ENCODE measurements at places on chromosomes 5 and 9.

DNA sequence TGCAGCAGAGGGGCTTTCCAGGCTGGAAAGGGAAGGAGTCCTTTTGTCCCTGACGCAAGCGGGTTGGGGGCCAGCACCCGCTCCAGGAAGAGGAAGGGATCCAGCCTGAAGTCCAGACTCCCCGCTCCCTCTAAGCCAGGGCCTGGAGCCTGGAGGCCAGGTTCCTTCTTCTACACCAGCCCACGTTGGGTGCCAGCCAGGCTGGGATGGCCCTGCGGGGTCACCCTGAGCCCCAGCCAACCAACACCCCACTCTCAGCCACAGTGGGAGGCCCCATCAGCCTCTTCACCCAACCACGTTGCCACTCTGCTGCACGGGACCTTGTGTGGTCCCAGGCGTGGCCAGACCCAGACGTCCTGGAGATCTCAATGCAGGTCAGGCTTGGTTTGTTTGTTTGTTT lies 970 bp upstream of the FUT7 start:
- DNase-seq = no peak

GRCh38 chr5:116892993-116893392 lies 318.4 kb upstream of the SEMA6A start:
- no peak for DNase-seq

DNA sequence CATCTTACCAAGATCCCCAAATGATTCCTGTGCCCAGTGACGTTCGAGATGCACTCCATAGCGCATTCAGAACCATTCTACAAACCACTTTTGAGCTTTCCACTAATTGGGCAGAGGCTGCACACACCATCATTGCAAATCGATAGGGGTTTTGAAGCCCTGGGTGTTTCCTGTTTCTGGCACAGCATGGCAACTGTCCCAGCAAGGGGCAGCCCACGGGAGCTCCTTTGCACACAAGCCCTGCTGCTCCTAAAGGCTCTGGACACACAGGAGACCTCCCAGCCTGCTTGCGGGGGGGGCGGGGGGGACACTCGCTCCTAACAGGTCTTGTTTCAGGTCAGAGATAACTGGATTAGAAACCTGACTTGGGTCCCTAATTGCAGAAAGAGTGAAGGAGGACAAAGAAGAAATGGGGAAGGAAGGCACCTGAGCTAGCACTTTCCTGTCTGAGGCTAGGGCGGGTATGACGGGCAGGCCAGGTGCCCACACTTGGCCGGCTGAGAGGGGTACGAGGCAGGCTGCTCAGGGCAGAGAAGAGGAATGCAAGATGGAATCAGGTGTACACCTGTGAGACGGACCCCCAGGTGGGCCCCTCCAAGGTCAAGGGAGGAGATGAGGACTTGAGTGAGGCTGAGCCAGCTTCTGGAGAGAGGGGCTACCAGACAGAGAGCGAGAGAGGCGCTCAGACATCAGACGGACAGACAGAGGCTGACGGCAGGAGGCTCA lies 820 bp downstream of the FBP1 start:
- no peak for DNase-seq

DNA sequence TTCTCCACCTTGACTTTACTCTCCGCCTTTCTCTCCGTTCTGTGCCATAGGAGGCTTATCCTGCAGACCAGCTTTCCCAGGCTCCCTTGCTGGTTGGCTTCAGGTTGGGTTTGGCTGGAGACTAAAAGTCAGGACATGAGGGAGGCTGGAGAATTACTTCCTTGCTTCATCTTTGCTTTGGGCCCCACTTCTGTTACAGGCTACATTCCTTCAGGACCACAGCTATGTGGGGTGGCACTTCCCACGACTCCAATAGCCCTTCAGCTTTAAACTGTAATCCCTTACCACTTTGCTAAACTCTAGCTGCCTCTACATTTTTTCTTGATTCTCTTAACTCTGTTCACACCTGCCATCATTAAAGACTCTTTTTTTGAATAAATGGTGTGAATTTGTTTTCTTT lies 186.7 kb upstream of the NR4A3 start:
- DNase-seq = no peak

DNA sequence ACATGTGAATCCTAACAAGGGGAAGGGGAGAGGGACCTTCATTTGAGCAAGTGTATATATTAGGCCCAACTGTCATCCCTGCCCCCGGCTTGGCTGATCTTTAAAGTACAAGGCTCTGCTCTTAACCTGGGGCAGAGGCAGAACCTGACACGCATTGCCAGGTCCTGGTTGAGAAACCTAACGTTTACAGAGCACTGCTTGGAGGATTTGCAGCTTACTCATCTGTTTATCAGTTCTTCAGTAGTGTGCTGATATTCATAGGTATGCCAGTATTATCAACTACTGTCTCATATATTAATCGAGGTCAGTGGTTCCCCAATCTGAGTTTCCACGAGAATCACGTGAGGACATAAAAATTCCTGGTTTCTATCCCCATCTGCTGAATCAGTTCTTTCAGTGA lies 50.4 kb downstream of the ACO1 start:
- DNase-seq = no peak

DNA sequence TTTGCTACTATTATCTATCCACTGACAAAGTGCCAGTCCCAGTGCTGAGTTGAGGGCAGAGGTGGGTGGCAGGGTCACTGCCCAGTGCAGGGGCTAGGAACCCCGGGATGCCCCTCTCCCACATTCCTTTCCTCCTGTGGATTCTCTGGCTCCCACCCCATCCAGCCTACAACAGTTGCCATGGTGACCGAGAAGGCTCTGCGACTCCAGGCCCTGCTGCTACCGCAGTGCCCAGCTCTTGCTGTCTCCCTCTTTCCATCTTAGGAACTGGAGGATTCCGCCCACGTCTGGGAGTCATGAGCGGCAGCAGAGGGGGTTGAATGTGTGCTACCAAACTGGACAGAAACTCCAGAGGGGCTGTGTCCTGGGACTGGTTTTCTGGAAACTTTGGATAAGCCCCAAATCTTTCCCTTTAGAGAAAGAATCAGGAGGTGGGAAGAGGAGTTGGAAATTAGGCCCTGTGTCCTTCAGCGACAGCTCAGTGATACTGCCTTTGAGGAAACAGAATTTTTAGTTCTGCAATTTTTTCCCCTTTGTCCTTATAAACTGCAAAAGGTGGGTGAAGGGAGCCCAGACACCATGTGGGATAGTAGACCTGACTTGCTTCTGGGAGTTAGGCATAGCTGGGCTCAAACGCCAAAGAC lies 20.7 kb upstream of the C5orf47 start:
- DNase-seq = no peak

- DNase-seq = no peak
These were observed 92.1 kb downstream of the HCN1 start for GRCh38 chr5:45604092-45604491.

GRCh38 chr9:83521411-83521810 lies 16.8 kb downstream of the FRMD3 start:
- DNase-seq = no peak

GRCh38 chr5:156295431-156295830 lies 31.5 kb upstream of the SGCD start:
- no peak for DNase-seq

DNA sequence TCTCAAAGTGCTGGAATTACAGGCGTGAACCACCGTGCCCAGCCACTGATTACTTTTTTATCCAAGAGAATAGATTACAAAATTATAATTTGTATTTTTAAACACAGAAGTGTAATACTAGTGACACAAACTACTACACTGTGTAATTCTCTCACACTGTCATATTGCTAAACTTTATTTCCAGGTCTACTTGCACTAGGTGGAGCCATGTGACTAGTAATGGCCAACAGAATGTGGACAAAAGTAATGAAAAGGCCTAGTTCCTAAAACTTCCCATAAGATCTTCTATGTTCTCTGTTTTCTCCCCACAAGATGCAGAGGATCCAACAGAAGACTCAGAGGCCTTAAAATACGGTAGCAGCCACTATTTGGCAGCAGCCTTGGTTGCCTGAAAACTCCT lies 27.3 kb downstream of the NADK2 start:
- DNase-seq = no peak

GRCh38 chr9:84371737-84372136 lies 31.2 kb upstream of the SLC28A3 start:
- peak; percentile 77 for DNase-seq

GRCh38 chr5:149044453-149045088 lies 18.3 kb downstream of the SH3TC2 start:
- no peak for DNase-seq

DNA sequence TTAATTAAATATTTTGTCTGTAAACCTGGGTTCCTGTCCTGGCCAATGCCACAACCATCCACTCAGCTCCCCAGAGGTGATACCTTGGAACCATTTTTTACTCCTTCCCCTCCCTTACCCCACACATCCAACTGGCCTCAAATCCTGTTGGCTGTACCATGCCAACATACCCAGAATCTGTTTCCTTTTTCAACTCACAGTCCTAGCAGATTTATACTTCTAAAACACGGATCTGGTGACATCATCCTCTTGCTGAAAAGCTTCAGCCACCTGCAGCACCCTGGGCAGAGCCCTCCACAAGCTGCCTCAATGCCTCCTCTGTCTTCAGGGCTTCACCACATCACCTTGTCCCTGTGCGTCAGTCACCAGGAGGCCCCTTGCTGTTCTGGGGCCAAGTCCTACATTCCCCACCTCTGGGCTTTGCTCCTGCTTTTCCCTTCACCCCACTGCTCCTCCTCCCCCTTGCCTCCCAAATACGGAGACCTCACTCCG lies 14.9 kb downstream of the SEMA6A start:
- no peak for DNase-seq

GRCh38 chr5:134824681-134825080 lies 21.1 kb upstream of the C5orf24 start:
- no peak for DNase-seq

DNA sequence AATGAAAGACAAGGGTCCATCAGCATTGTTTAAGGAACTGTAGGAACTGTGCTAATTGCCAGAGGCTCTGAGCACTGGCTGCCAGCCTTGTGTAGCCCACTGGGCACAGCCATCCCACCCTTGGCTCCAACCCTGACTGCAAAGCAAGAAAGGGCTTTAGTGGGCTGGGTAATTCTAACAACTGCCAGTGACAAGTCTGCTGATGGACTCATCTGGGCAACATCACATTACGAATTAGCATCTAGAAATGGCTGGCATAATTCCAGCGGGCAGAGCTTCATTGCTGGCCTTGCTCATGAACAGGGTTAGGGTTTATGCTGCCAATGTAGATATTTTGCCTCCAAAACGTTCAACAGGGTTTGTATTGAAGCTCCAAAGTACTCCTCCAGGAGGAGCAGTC lies 326.9 kb downstream of the ARHGEF28 start:
- DNase-seq = no peak

- no peak for DNase-seq
These were observed 29.0 kb downstream of the PDE6A start for GRCh38 chr5:149915392-149916260.

- no peak for DNase-seq
These were observed 836.2 kb downstream of the DNAH5 start for GRCh38 chr5:13108265-13108664.

- DNase-seq = no peak
These were observed 135.2 kb upstream of the HMHB1 start for GRCh38 chr5:143676802-143677201.

- peak; percentile 71 for DNase-seq
These were observed 60.7 kb upstream of the ANGPTL2 start for GRCh38 chr9:127182901-127183746.

GRCh38 chr5:179241175-179241574 lies 104.1 kb downstream of the ADAMTS2 start:
- no peak for DNase-seq

DNA sequence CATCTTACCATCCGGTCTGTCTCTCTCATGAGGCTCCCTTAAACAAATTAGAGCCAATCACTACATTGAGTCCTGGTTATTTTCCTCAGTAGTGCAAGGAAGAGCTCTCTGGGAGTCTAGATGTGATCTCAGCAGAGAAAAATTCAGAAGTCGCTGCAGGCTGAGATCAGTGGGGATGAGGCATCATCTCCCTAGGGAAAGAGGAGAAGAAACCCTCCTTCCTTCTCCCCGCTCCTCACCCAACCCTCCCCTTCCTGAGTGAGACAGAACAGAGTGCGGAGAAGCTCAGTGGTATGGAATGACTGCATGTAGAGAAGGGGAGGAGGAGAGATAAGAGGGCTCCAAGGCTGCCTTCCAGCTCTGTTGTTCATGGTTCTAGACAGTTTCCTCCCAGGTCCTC lies 80.5 kb downstream of the PAPPA start:
- no peak for DNase-seq

DNA sequence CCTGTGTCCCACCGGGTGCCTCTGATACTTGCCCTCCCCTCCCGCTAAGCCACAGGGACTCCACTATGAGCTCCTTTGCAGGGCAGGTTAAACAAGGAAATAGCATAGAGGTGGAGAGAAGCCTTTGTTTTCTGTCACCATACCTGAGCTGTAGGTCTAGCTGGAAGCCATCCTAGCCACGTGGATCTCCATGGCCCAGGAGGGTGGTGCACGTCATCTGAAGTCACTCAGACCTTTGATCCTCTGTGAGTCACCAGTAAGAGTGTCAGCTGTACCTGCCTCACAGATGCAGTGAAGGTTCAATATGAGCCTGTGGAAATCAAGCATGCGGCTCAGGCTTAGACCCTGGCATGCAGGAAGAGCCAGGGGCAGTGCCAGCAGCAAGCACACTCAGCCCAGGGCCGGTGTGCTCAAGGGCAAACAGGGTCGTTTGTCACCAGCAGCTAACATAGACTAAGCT lies 55.1 kb downstream of the ASS1 start:
- DNase-seq = no peak

- no peak for DNase-seq
These were observed 39.8 kb upstream of the DAP start for GRCh38 chr5:10800852-10801251.

GRCh38 chr5:145824040-145824439 lies 11.1 kb downstream of the PRELID2 start:
- DNase-seq = no peak

- no peak for DNase-seq
These were observed 174.8 kb downstream of the MCTP1 start for GRCh38 chr5:95110118-95110517.

DNA sequence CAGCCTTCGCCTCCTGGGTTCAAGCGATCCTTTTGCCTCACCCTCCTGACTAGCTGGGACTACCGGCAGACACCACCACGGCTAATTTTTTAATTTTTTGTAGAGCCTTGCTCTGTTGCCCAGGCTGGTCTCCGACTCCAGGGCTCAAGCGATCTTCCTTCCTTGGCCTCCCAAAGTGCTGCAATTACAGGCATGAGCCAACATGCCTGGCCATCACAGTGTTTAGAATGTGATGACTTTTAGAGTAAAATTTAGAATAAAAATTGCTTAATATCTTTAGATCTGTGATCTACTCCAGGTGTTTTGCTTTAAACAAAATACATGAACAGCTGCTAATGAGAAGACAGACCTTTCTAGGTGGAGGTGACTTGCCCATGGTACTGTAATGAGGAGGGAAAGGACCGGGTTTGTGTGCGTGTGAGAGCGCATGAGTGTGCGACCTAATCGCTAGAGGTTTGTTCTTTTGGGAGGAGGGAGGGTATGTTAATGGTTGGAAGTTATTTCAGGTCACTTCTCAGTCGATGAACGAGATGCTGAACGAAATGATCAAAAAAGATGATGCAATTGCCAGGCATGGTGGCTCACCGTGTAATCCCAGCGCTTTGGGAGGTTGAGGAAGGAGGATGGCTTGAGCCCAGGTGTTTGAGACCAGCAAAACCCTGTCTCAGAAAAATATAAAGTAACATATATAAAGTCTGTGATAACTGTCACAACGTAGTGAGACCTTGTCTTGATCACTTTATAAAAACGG lies 2.0 kb downstream of the CNOT6 start:
- DNase-seq = no peak
